ENCODE measurements at places on chromosomes 1 and 21.

- DNase-seq: no peak
These were observed 2.5 kb downstream of the CDC42BPA start for GRCh38 chr1:227315629-227316346.

DNA sequence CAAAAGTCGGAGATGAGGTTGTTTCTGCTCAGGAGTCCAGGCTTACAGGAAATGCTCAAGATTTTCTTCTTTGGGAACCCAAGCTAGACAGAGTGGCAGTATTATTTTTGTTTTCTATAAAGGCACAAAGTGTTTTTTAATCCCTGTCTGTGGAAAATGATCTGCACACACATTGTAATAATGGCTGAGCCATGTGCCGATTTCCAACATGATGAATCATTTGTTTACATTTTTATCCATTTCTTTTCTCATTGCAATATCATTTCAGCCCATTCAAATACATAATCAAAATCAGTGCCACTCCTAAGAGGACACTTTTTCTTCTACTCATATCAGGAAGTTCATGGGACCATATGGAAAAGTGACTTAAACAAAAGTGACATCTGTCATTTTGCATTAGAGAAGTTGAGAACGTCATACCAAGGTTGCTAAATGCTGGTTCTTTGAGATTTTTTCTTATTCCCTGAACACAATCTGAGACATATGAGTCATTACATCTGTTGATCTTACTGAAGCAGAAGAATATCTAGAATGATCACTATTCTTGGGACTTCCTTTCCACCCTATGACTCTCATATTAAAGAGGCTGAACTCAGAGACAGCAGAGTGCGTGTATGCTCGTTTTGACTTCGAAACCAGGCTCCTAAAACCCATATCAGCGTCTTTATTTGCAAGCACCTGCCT lies 44.9 kb downstream of the ACTA1 start:
- DNase-seq: peak; percentile 3

DNA sequence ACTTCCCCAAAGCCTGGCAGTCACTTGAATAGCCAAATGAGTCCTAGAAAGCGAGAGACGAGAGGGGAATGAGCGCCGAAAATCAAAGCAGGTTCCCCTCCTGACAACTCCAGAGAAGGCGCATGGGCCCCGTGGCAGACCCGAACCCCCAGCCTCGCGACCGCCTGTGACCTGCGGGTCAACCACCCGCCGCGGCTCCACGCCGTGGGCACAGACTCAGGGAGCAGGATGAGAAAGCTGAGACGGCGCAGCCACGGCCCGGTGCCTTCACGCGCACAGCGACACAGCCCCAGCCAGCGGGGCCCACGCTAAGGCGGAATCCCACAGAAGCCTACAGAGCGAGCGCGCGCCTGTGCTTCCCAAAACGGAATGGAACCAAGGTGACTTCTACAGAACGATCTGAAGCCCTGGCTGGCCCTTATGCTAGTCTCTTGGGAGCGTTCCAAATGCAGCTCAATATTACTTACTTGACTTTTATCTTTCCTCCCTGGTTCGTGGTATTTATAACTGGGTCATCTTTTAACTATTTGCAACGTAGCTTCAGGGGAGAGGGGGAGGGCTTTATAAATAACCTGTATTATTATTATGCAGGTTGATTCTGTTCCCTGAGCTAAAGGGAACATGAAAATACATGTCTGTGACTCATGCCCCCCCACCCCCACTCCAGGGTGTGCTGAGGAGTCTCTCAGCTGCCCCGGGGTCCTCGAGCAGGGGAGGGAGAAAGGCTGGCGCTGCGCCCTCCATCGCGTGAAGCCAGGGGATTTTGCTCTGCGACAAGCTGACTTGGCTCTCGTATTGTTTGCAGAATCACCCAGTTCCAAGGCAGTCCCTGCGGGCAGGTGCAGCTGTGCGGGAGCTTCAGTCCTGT lies 1.7 kb downstream of the TSPEAR start:
- no peak for DNase-seq

DNA sequence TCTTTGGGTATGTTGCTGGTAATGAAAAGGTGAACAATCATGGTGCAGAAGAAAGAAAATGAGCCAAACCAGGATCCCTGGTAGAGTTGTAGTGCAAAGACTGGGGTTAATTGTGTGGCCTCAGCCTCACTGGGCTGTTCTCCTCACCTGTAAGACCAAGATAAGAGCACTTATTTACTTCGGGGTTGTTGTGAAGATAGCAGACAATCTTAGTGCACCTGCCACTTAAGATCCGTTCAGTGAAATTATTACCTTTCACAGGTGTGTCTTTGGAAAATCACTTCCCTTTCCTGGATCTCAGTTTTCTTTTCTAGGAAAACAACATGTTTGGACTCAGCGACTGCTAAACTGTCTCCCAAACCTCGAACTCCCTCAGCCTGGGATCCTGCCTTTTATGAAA lies 1.3 kb upstream of the FGGY start:
- no peak for DNase-seq

DNA sequence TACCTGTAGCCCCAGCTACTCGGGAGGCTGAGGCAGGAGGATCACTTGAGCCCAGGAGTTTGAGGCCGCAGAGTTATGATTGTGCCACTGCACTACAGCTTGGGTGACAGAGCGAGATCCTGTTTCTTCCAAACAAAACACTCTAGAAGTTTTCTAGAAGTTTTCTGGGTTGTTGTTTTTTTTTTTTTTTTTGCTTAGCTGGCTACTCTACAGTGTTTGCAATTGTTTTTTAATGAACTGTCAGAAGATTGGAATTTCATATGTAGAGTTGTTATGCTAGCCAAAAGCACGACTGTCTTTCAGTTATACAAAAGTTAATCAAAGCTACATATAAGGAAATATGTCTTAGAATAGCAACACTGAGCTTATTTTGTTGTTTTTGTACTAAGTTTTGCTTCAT lies 30.9 kb upstream of the NEXN start:
- DNase-seq: no peak

GRCh38 chr1:162562470-162562828 lies 927 bp downstream of the UAP1 start:
- DNase-seq: no peak

- no peak for DNase-seq
These were observed 12.2 kb downstream of the HLX start for GRCh38 chr1:220891224-220892085.

GRCh38 chr1:58584082-58584895 lies 7.2 kb upstream of the TACSTD2 start:
- peak; percentile 87 for DNase-seq

DNA sequence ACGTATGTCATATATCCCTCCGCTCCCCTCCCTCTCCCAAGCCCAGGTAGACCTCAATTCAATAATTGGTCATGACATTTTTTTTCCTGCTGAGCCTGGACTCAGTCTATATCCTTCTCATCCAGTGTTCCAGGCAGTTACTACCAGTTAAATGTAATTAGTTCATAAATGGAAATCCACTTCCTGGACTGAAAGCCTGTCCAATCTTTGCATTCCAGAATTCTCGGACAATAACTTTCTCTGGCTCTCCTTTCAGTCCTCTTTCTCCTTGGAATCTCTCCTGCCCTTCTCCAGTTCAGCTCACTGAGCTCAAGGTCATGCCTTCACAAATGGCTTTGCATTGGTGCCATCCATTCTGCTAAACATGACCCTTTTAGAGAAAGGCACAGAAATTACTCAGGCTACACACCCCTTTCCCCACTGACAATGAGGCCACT lies 34.8 kb downstream of the VWA5B1 start:
- DNase-seq: no peak

DNA sequence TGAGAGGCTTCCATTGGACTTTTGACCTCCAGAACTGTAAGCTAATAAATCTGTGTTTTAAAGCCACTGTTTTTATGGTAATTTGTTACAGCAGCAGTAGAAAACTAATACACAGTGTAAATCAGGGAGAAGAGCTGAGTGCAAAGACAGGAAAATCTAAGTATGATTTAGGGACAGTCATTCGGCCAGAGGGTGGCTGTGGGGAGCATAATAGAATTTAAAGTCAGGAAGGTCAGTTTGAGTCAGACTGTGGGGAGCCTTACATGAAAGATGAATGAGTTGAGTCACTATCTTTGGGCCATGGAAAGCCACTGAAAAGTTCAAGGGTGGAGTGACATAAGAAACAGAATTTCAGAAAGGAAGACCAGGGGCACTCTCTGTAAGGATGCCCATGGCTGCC lies 52.4 kb upstream of the SSX2IP start:
- DNase-seq: no peak

DNA sequence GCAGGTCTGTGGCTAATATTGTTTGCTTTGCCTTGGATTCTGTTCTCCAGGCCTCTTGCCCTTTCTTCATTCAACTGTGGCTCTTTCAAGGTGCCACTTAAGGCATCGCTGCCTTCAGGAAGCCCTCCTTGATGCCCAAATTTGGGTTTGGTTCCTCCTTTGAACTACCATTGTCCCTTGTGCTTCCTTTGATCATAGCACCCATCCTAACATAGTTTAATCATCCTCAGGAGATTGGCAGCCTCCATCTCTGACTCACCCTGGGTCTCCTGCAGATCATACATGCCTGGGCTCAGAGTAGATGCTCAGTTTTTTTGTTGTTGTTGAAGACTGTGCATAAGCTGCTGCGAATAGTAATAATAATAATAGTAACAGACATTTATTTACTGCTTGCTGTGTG lies 54.4 kb upstream of the ACOT11 start:
- no peak for DNase-seq

- no peak for DNase-seq
These were observed 38.2 kb downstream of the ALG14 start for GRCh38 chr1:95034506-95034905.

GRCh38 chr21:29914326-29914725 lies 25.5 kb downstream of the GRIK1 start:
- DNase-seq: no peak

DNA sequence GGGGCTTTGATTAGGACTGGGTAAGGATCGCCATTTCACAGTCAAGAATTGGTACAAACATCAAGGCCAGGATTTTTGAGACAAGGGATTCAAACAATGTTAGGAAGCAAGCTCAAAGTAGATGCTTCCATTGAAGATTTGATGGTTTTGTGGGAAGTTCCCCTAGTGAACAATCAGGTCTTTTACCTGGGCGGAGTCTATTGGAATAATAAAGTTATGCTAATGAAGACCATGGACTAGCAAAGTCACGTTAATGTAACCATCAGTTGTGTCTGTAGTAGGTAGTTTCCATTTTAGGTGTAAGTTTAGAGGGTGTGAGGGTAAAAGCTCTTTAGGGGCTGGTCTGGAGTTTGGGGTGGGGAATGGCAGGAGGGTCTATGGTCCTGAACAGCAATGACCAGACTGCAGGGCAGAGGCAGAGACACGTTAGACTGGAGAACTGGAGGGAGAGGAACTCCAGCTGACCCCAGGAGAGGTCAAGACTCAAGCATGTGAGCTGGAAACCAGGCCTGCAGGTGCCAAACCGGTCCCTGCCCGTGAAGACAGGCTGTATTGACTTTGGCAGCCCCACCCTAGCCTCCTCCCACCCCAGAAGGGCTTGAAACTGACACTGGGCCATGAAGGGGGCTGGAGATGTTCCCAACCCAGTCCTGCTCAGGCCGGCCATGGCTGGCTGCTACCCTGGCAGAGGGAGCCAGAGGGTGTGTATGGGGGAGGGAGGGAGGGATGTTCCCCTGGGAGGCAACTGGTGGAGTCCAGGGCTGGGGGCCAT lies 36.0 kb upstream of the GPR37L1 start:
- DNase-seq: no peak

DNA sequence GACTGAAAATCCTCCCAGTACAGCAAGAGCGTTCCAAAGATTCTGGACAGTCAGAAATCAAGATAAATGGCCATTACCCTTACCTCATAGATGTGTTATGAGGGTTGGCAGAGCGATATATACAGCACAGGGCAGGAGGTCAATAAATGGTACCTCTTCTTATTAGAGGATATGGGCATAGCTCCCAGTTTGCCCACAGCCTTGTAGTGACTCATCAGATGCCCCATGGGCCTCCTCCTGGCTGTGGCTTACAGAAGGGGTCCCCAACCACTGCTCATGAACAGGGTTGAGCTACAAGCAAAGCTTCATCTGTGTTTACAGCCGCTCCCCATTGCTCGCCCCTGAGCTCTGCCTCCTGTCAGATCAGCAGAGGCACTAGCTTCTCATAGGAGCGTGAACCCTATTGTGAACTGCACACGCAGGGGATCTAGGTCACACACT lies 7.3 kb upstream of the IFNGR2 start:
- no peak for DNase-seq

DNA sequence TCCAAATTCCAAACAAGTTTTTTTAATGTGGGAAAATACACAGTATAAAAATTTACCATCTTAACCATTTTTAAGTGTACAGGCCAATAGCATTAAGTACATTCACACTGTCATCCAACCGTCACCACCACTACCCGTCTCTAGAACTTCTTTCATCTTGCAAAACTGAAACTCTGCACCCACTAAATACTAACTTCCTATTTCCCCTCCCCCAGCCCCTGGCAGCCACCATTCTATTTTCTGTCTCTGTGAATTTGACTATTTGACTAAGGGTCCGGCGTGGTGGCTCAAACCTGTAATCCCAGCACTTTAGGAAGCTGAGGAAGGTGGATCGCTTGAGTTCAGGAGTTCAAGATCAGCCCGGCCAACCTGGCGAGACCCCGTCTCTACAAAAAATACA lies 36.1 kb downstream of the CLSTN1 start:
- DNase-seq: no peak

DNA sequence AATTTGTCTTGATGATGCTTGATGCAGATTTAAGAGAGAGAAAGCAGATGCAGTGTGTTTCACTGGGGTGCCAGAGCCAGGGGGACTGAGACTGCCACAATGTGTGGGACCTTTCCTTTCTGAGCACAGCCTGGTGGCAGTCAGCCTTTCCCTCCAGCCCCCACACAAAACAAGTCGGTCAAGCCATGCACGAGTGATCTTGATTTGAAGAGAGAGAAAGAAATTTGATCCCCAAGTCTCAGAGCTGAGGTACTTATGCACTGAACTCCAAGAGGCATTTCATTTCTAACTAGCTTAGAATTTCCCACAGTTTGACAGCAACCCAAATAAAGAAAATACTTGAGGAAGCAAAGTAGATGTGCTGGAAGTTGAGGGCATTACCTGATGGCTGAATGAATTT lies 193.8 kb downstream of the ST6GALNAC3 start:
- no peak for DNase-seq
